Nasal cavity respiratory epithelium epithelial cell of viscerocranial mucosa (primary cell): ENCODE measurements at places on chromosomes 7 and 10. TPM values are rescaled to one million over a fixed set of nuclear protein-coding genes. Genes with fewer than 3 reads are reported as not detected.

CREM gene
- total RNA-seq: 22.8 and 30.8 TPM in 2 replicates

PTPRZ1 gene
- 15.4 and 17.7 TPM in 2 replicates for total RNA-seq

ITGB8 gene
- total RNA-seq: 7.9 and 80.3 TPM in 2 replicates

CDNF gene
- total RNA-seq: 1.2 and 1.4 TPM in 2 replicates

UCMA gene
- total RNA-seq: not detected in 2 replicates

OPALIN gene
- not detected in 2 replicates for total RNA-seq

NPFFR1 gene
- not detected in 2 replicates for total RNA-seq

GIMAP6 gene
- under 0.01 TPM in 1 of 2 replicates, not detected in the other for total RNA-seq

CAV1 gene
- total RNA-seq: 120 and 483 TPM in 2 replicates

C7orf33 gene
- total RNA-seq: not detected in 2 replicates

HPSE2 gene
- not detected in 2 replicates for total RNA-seq

GDF2 gene
- not detected in 2 replicates for total RNA-seq

TDRD1 gene
- total RNA-seq: not detected in 2 replicates

C10orf105 gene
- not detected in 2 replicates for total RNA-seq

NUTM2E gene
- total RNA-seq: 0.21 and 0.34 TPM in 2 replicates

PRSS37 gene
- not detected in 2 replicates for total RNA-seq

PLAU gene
- 90.2 and 759 TPM in 2 replicates for total RNA-seq

FXYD4 gene
- not detected in 2 replicates for total RNA-seq

TBXAS1 gene
- total RNA-seq: under 0.01 and 1.3 TPM in 2 replicates

ZNF394 gene
- total RNA-seq: 19.8 and 25.3 TPM in 2 replicates

LMBR1 gene
- total RNA-seq: 87.6 and 92.3 TPM in 2 replicates

TNKS2 gene
- 96.4 and 109 TPM in 2 replicates for total RNA-seq

CYP3A4 gene
- total RNA-seq: 0.07 TPM in 1 of 2 replicates, not detected in the other

HOXA5 gene
- not detected in 2 replicates for total RNA-seq

FFAR4 gene
- total RNA-seq: not detected in 2 replicates

CALCR gene
- not detected in 2 replicates for total RNA-seq

AKAP9 gene
- 45.1 and 85.6 TPM in 2 replicates for total RNA-seq
